CD4-positive, CD25-positive, alpha-beta regulatory T cell (primary cell): ENCODE measurements at places on chromosomes 4 and X.

- DNase-seq: no peak
Measured at GRCh38 chr4:48266781-48267180, 2.9 kb downstream of the TEC start.

DNA sequence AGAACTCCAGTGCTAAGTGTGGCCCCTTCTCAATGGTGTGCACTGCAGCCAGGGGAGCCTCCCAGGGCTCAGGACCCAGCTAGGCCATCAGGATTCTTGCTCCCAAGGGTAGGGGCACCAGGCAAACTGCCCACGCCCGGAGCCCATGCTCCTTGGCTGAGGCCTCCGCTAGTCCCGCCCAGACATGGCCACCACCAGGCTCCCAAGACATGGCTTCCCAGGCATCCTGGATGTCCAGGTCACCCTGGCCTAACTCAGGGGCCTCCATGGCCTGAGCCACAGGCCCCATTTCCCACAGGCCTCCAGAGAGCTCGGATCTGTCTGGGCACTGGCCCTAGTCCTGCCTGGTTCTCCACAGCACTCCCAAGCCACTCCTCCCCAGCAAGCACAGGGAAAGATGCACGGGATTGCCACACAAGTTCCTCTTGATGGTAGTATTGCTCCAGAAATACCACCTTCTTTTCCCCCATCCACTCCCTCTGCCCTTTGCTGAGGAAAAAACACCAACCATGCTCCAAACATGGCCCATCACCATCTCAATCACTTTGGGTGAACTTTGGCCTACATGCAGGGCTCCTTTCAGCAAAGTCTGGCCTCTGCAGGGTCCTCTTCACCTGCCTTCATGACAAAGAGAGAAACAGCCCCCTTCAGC lies 274.7 kb upstream of the AGTR2 start:
- DNase-seq: no peak

DNA sequence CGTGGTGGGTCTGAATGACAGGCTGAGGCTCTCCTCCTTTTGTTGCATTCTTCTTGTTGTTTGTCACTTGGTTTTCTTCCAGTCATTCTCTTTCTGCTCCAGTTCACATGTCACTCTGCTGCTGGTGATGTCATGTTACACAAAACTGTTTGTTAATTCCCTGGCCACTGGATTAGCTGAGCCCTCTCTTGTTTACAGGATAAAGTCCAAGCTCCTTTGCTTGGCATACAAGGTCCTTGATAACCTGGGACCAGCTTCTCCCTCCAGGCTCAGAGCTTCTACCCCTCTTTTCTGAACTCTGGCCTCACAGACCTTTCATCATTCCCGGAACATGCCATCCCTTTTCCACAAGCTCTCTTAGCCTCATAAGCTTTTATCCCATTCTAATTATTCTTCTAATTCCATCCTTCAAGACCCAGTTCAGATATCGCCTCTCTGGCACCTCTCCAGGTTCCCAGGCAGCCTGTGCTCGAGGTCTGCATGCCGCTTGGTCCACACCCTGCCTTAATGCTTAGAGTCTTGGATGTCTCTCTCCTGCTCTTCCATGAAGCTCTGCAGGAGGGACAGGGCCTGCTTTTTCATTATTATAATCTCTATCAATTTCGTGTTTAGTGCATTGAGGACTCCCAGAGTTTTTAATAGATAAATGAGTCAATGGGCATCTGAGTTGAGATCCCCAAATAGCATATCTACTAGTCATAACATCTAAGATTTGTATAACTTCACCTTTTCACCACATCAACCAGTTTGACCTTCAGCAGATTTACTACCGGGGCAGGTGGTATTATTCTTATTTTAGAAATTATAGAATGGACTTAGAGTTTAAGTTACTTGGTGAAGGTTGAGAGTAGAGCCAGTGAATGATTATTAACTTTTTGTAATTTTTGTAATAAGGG lies 98.7 kb downstream of the TMEM131L start:
- no peak for DNase-seq

- DNase-seq: no peak
Measured at GRCh38 chr4:8571702-8572685, 8.2 kb upstream of the GPR78 start.

DNA sequence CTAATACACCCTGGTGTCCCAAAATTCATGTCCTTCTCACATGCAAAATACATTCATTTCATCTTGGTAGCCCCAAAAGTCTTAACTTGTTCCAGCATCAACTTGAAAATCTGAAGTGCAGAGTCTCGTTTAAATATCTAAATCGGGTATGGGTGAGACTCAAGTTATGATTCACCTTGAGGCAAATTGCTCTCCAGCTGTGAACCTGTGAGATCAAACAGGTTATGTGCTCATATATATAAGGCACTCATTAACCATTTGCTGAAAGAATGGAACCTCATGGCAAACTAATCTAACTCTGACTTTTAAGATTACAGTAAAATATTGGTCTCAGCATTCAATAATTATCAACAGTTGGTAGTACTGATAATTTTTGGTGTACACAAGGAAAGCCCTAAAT lies 55.5 kb downstream of the PDLIM5 start:
- DNase-seq: no peak

- no peak for DNase-seq
Measured at GRCh38 chr4:159024266-159024665, 78.6 kb upstream of the RAPGEF2 start.

GRCh38 chrX:112839856-112840255 lies 775 bp downstream of the AMOT start:
- no peak for DNase-seq

DNA sequence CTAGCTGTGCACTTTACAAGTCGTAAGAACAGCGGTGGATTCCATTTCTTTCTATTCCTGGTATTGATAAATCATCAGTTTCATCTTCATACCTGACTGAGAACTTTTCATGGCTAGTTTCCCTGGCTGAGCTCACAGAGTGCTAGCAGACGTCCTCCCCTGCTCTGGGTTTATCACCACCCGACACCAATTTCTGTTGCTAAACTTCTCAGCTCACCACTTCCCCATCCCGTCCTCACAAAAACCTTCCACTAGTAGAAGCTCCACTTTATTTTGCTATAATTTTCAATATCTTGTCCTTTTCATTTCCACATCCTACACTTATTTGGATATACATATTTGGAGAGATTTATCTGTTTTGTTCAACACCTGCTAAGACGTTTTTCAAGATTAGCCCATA lies 869.4 kb upstream of the FRG1 start:
- no peak for DNase-seq

DNA sequence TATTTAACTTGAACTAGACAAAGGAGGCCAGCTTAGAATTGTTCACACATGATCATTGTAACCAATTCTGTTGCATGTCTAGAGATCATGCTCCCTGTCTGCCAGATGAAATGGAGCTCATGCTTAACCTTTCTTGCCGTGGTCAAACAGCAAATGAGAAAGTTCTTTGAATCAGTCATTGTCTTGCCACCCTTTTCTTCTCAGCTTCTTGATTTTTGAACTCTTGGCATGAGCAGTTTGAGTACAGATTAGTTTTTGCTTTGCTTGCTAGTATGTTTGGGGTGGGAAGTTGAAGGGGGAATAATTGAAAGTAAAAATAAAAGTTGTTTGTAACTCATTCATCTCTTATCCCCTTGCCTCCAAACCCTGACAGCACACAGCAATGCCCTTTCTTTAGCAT lies 4.7 kb downstream of the MTM1 start:
- no peak for DNase-seq

DNA sequence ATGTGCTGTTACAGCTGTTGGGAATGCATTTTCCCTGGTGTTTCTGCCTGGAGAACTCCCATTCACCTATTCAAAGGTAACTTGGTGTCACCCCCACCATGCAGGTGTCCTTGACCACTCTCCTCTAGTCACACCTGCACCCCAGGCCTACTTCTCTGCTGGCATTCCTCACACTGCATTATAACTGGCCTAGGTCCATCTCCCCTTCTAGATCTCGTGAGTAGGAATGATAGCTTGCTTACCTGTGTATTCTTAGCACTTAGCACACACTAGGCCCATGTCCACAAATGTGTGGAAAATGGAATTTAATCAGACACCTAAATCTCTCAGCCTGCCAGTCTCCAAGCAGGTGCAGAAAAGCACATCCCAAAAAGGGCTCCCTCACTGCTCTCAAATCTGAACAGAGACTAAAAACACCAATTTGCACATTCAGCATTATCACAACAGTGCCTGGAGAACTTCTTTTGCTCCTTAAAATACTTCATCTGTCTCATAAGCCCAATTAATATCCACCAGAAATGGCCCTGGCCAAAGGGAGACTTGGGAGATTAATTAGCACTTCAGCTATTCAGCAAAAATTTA lies 18.3 kb downstream of the SCD5 start:
- DNase-seq: no peak

DNA sequence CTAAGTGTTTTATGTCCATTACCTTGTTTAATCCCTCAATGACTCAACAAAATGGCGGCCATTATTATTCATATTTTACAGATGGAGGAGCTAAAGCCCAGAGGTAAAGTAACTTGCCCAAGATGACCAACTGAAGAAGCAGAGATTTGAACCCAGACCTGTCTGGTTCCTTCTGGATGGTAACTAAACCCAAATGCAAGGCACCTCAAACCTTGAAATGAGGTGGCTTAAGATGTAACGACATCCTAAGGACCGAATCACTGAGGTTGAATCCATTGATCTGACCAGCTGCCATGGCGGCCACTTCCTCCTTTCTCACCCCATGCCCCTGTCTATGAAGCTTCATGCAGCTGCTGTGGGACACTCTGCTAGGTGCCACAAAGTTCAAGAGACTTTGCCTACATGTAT lies 932 bp downstream of the TLR10 start:
- no peak for DNase-seq

GRCh38 chr4:127251423-127251822 lies 381.3 kb upstream of the INTU start:
- DNase-seq: no peak

GRCh38 chrX:18707426-18708049 lies at the start of gene PPEF1:
Gene PPEF1, plus strand, starts transcription at chrX:18707645. Its CDS starts 136 bp downstream, at chrX:18707781.
- no peak for DNase-seq

GRCh38 chrX:124530803-124531202 lies 184.4 kb downstream of the SH2D1A start:
- DNase-seq: no peak

DNA sequence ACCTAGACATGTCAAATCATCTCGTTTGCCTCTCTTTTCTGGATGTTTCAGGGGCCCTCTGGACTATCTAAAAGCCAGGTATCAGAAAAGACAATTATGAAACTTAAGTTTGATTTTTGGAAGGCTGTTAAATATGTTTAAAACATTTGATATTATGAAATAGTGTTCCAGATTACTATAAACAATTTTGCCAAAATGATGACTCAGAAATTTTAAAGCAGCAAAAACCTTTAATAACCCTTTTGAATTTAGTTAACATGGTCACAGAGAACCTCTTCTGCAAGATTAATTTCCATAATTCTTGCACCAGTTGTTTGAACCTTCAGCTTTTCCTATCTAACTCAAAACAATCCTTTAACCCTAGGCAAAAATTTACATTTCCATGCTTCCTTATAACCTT lies 18.8 kb upstream of the FAM47E start:
- no peak for DNase-seq

DNA sequence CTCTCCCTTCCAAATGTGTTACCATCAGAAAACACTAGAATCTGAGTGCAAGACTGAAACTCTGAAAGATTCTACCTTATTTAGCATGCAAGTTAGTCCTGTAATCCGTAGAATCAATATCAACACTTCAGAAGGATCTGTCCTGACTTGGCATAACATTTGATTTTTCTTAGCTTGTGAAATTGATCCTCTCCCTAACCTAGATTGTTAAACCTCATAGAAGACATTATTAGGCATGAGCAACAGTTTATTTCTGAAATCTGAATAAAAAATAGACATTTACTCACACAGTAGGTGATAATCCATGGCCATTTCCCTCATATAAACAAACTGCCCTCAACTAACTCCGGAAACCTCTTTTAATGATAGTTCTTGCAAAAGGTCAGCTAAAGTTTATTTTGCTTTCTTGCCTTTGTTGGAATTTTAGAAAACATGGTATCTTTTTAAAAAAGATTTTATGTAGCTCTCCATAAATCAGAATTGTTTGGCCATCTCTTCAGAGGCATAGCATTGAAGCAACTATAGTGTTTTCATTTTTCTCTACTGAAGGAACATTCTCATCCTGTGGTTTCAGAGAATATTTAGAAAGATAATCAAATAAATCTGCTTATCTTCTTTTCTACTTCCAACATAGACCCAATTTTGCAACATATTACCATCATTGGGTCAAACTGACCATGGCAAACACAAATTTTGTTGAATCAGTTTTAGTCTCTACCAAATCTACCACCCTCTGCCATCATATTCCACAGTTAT lies 38.5 kb upstream of the PDLIM5 start:
- no peak for DNase-seq

GRCh38 chr4:170476351-170476750 lies 386.6 kb upstream of the AADAT start:
- no peak for DNase-seq

- no peak for DNase-seq
Measured at GRCh38 chr4:81412946-81413495, 58.7 kb downstream of the RASGEF1B start.

DNA sequence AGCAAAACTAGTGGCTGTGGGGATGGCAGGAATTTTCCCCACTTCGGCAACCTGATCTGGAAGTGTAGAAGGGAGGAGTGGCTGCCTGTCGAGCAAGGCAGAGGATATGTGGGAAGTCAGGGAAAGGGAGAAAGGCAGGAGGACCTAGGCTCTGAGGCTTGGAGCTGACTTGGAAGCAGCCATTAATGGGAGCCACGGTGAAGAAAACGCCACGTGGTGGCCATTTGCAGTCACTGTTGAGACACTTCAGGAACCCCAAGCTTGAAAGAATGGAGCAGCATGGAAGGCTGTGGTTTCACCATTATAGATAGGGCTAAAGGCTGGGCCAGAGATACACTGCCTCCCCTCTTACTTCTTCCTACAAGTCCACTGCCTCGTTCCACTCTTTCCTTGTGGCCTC lies 41.8 kb upstream of the MAML3 start:
- no peak for DNase-seq

GRCh38 chr4:2809610-2810180 lies 16.8 kb downstream of the SH3BP2 start:
- DNase-seq: no peak

DNA sequence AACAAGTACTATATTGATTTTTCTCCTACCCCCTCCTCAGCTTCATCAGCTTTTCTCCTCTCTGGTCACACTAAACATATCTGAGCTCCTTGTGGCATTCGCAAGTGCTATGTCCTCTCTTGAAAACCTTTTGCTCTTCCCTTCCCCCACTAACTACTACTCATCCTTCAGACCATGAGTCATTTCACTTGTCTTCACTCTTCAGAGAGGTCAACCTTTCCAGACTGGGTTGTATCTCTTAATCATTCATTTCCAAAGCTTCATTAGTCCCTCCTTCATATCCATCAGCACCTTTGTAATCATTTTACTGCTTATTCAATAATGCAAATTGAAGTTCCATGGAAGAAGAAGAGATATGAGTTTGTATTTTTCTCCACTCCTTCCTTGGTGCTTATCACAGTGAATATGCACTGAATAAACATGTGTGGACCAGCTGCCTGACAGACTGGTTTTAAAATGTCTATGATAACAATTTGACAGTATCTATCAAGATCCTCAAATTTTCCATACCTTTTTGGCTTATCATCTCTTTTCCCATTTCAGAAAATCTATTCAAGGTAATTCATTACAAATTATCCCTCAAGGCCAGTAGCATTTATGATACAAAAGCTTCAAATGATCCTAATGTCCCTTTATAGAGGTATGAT lies 28.4 kb downstream of the DDX60L start:
- peak; percentile 17 for DNase-seq
